ENCODE measurements at places on chromosomes 1 and 21. TPM values are rescaled to one million over a fixed set of nuclear protein-coding genes. Genes with fewer than 3 reads are reported as not detected.

C1orf94 gene
- total RNA-seq, result not detected

RSPH1 gene
- total RNA-seq, result not detected

GNAT2 gene
- total RNA-seq, result 0.49 TPM

C1orf116 gene
- not detected for total RNA-seq

MAP3K7CL gene
- total RNA-seq, result 3.7 TPM

Data from bladder microvascular endothelial cell (primary cell).